RPMI7951 (cell line): ENCODE measurements at places on chromosomes 2 and 18. TPM values are rescaled to one million over a fixed set of nuclear protein-coding genes. Genes with fewer than 3 reads are reported as not detected.

GRCh38 chr18:23849141-23849540 lies 159.9 kb downstream of the LAMA3 start:
- no peak for DNase-seq

DNA sequence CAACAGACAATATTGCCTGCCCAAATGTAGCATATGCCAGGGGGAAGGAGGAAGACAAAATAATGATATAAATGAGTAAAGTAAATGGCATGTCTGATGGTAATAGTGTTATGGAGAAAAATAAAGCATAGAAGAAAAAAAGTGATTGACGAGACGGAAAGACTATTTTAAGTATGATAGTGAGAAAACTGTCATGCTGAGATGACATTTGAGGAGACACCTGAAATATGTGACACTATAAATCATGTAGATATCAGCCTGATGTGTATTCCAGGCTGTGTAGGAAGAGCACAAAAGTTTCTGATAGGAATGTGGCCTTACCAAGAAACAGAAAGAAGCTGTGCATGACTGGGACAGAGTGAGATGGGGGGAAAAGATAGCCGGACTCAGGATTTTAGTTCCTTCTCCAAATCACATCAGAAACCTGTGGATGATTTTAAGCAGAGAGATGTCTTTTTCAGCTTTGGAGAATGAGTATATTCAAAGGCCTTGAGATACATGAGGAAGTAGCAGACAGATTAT lies 387.3 kb upstream of the SYT4 start:
- no peak for DNase-seq

The LOXL3 gene
- 93.6 and 108 TPM in 2 replicates for total RNA-seq

DNA sequence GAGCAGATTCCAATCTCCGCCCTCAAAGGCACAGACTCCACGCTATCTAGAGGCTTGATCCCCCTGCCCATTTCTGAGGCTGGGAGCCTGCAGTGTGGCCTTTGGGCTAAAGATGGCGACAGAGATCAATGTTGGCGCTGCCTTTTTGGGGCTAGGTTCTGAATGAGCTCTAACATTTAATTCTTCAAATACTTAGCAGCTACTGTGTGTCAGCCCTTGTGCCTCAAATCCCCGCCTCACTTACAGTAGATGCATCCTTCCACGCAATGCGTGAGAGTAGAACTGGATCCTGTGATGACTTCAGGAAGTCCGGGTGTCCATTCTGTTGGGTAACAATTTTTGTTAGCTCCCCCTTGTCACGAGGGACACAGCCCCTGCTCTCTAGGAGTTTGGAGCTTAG lies 12.4 kb downstream of the IL1F10 start:
- peak; percentile 41 for DNase-seq

DNA sequence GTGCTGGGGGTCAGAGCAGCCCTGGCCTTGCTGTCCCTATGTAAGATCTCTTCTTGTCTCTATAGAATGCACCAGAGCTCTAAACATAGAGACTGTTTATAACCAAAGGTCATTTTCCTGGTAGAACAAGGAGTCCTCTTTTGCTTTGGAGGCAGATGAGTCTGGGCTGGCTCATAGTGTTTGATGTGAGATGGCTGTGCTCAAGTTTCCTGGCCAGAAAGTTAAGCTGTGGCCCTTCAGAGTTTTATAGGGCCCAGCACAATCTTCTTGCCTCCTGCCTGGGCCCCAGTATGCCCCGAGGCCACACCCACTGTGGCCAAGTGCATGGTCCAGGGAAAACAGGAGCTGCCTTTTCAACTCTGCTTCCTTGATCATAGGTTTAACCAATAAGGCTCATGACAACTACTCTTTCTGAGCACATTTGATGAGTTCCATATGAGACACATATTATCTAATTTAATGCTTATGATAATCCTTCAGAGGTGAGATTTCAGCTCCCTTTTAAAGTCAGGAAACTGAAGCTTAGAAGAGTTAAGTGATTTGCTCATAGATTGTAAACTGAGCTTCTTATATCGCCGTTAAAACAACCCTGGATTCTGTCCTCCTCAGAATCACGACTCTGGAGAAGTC lies 66.3 kb downstream of the MYCN start:
- no peak for DNase-seq
